ENCODE measurements at places on chromosomes 2 and 18. TPM values are rescaled to one million over a fixed set of nuclear protein-coding genes. Genes with fewer than 3 reads are reported as not detected.

SLC38A11 gene
- total RNA-seq = not detected

DYNAP gene
- not detected for total RNA-seq

PLEK gene
- total RNA-seq = 0.36 TPM

SLC4A3 gene
- total RNA-seq = 2.5 TPM
